Pericardium fibroblast (primary cell): ENCODE measurements at places on chromosomes 1 and 21. TPM values are rescaled to one million over a fixed set of nuclear protein-coding genes. Genes with fewer than 3 reads are reported as not detected.

The LINGO4 gene
- total RNA-seq = not detected in 2 replicates

The CFAP107 gene
- not detected in 2 replicates for total RNA-seq

The TMEM200B gene
- total RNA-seq = 23.2 and 25.4 TPM in 2 replicates

The TFF3 gene
- 0.82 and 1.4 TPM in 2 replicates for total RNA-seq

The MCOLN3 gene
- total RNA-seq = not detected in 2 replicates

The GNPAT gene
- 26.1 and 27.9 TPM in 2 replicates for total RNA-seq

The PADI2 gene
- 0.12 TPM in 1 of 2 replicates, not detected in the other for total RNA-seq

The KMO gene
- total RNA-seq = not detected in 2 replicates

The CD5L gene
- total RNA-seq = not detected in 2 replicates

The FAM72D gene
- total RNA-seq = not detected in 2 replicates

The WNT9A gene
- 0.47 and 1.5 TPM in 2 replicates for total RNA-seq

The TMEM79 gene
- 1.5 and 3.1 TPM in 2 replicates for total RNA-seq

The DISP3 gene
- total RNA-seq = under 0.01 TPM in 1 of 2 replicates, not detected in the other

The CYP4Z1 gene
- not detected in 2 replicates for total RNA-seq

The CYP4A11 gene
- not detected in 2 replicates for total RNA-seq

The ILDR2 gene
- total RNA-seq = 0.09 TPM in 1 of 2 replicates, not detected in the other

The NTNG1 gene
- total RNA-seq = 3.6 and 11.2 TPM in 2 replicates

The LYPD8 gene
- total RNA-seq = not detected in 2 replicates

The LHX4 gene
- 0.12 TPM in 1 of 2 replicates, not detected in the other for total RNA-seq

The DBT gene
- total RNA-seq = 4.6 and 5.7 TPM in 2 replicates

The CD1E gene
- not detected in 2 replicates for total RNA-seq

The NR0B2 gene
- total RNA-seq = not detected in 2 replicates

The DPT gene
- 3.0 and 9.6 TPM in 2 replicates for total RNA-seq

The SLC9A1 gene
- 12.7 and 15.7 TPM in 2 replicates for total RNA-seq

The LCE7A gene
- not detected in 2 replicates for total RNA-seq

The FAM151A gene
- total RNA-seq = not detected in 2 replicates

The PRKAA2 gene
- total RNA-seq = 0.12 and 0.17 TPM in 2 replicates

The MYCBP gene
- total RNA-seq = 7.7 and 12.5 TPM in 2 replicates

The PLEKHA6 gene
- 1.0 and 2.7 TPM in 2 replicates for total RNA-seq

The HES3 gene
- total RNA-seq = not detected in 2 replicates

The ITGB2 gene
- 0.12 and 4.3 TPM in 2 replicates for total RNA-seq

The TAS1R1 gene
- 0.17 TPM in 1 of 2 replicates, not detected in the other for total RNA-seq

The CD164L2 gene
- total RNA-seq = not detected in 2 replicates
